ENCODE measurements at places on chromosomes 3 and 15.
A peak's percentile ranks its signal among the peaks of the same experiment; 100 is the strongest.

GRCh38 chr3:17135696-17136095, 250.9 kb downstream of the PLCL2 start:
- no peak for DNase-seq

DNA sequence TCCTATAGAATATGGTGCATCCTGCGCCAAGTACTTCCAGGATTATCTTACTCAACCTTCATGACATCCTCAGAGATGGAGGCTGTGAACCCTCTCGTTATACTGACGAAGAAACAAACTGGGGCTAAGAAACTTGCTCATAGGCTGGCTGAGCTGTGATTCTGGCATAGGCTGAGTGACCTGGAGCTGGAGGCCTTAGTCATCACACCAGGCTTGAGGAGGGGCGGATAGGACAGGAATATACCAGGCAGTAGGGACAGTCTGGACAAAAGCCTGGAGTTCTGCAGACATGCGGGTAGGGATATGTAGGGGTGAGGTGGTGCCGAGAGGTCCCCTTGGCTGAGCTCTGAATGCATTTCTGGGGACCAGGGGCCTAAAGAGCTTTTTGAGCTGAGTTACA, 18.1 kb downstream of the HEMK1 start:
- DNase-seq = no peak

GRCh38 chr15:36373550-36373949, 205.9 kb upstream of the CDIN1 start:
- DNase-seq = no peak

DNA sequence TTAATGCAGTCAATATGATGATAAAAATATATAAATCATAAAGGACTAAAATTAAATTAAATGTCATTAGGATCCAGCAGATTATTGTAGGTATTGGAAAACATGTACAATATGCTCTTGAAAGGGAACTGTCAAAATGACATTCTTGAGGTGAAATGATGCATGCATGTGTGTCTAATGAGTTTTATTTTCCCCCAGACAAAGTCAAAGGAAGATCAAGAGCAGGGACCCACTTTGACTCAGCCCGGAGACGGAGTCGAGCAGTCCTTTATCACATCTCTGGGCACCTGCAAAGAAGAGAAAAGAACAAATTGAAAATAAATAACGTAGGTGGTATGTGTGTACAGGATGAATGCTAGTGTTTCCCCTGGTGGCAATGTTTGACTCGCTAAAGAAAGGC, 194.1 kb downstream of the KCNH8 start:
- DNase-seq = no peak

GRCh38 chr15:78638658-78639314, 2.2 kb downstream of the CHRNB4 start:
- no peak for DNase-seq

DNA sequence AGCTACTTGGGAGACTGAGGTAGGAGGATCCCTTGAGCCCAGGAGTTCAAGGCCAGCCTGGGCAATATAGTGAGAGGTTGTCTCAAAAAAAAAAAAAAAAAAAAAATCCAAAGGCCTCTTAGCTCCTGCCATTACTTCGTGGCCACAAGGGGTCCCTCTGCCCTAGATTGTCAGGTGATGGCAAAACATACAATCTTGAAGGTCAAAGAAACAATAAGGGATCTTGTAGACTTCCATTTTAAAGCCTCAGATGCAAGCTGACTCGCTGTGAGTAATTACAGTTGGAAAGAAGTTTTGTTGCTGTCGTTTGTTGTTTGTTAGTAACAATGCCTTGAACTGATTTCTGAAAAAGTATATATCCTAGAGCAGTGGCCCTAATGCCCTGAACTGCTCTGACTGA, 55.9 kb upstream of the PLCL2 start:
- DNase-seq = no peak

DNA sequence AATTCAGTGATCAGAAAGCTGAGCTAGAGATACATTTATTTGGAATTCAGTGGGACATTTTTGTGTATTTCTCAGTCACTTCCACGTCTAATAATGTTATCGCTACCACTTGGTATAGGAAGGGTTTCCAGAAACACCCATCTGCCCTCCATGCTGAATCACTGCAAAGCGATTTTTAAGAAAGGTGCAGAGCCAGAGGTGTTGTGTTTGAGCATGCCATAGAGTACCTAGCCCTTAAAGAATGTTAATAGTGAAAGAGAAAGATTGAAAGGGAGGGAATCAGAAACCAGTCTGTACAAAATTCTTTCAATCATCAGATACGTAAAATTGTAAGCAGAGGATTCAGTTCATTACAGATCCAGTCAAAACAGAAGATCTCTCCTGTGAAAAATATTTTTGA, 80.1 kb upstream of the ARL6 start:
- no peak for DNase-seq

GRCh38 chr15:43518197-43518761, 871 bp downstream of the MAP1A start:
- no peak for DNase-seq

DNA sequence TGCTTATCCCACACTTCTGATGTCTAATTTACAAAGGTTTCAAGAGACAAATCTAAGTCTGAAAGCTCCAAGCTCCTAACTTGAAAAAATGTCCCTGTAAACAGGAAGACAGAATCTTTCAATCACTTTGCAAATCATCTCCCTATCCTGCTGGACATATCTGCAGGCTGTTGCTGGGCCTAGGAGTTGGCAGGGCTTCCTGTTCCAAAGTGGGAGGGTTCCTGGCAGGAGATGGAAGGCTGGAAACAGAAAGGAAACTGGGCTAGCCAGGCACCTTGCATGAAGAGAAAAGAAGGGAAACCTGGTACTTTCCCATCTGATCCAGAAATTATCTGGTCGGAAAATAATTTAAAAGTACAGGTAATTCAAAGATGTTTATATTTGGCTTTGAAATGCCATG, 227.3 kb upstream of the IL12A start:
- peak; percentile 45 for DNase-seq

DNA sequence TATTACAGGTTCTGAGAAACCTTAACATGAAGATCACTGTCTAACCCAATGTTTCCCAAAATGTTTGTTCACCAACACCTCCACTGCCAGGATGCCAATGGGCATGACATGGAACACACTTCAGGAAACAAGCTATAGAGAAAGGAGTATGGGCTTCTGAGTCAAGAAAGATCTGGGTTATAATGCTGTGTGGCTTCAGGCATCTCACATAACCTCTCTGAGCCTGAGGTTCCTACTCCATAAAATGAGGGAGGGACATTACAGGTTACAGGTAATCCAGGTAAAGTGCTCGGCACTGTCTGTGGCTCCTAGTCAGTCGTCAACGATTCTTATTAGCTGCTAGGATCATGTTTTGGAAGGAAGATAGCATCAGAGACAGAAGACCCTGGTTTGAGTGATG, 126.4 kb upstream of the SMAD3 start:
- DNase-seq = no peak

DNA sequence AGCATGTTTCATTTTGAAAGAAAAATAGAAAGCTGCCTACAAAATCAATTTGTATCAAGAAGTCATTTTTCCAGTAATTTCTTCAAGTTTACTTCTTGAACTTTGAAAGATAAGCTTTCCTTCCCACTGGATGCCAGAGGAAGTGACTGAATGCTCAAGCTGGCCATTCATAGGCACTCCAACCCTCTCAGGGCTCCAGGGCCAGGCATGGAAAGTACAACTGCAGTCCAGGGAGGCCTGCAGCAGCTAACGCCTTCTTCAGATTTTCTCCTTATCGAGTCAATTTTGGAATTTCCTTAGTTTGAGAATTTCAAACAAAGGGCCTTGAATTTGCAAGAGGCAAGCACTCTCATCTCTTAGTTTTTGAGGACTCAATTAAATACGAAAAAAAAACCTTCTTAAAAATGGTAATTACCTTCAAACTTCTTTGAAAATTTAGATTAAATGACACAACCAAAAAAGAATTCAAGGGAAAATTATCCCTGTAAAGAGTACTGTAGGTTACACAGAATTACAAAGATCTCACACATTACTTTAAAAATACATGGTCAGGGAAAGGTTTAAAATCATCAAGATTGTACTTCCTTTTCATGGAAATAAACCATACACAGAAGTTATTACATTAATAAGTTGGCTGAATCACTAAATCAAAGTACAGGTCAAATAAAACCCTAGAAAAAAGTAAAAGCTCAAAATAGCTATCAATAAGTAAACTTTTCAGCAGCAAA, 2.5 kb downstream of the UBP1 start:
- peak; percentile 20 for DNase-seq

DNA sequence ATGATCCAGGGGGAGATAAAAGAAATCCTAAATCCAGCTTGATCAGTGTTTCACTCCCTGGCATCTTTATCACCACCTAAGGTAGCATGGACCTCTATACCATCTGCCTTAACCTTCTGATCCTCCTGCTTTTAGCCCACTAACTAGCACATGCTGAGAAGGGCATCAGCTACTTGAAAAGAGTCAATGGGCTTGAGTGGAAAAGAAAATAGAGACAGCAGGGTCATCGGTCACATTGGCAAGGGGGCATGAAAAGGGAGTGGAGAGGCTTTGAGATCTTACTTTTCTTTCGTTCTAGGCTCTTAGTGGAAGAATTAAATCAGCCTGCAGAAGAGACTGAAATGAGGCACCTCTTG, 239 bp upstream of the ZFYVE19 start:
- no peak for DNase-seq

GRCh38 chr3:38541806-38542205, 45.7 kb downstream of the EXOG start:
- no peak for DNase-seq

DNA sequence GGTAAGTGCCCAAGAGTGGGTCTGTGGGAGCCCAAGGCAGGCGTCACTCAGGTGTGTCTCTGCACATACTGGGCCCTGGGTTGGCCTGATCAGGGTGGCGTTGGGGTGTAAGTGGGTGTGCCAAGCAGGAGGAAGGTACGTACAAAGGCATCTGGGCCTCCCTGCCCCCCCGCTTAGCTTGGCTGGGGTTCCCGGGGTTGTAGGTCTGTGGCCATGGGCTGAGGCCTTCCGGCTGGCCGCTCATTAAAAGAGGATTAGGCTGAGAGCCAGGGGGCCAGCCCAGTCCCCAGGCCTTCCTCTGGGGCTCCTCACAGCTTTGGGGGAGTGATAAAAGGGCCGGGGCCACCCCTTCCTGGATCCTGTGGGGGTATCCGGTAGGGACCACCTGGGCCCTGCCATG, 13.3 kb downstream of the SEMA3F start:
- DNase-seq = peak; percentile 41

GRCh38 chr3:55801676-55802075, 314.6 kb upstream of the WNT5A start:
- no peak for DNase-seq

DNA sequence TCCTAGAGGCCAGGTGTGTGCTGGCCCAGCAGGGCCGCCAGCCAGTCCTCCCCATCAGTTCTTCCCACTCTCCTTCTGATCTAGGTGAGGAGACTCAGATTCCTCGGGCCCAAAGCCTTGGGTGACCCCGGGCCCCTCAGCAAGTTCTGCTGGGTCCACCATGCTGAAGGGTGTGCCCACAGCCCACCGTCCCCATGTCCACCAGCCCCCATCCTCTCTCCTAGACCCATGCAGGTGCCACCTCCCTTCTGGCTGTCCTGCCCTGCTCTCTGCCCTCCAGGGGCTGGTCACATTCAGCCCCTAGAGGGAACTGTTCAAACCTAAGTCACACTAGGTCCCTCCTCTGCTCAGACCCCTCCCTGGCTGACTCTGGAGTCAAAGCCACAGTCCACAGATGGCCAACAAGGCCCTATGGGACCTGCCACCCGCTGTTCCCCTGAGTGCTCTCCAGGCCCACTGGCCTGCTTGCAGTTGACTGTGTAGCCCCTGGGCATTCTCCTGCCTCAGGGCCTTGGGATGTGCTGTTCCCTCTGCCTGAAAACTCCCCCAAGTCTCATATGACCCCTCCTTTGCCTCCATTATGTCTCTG, 878 bp upstream of the TLR9 start:
- DNase-seq = no peak

DNA sequence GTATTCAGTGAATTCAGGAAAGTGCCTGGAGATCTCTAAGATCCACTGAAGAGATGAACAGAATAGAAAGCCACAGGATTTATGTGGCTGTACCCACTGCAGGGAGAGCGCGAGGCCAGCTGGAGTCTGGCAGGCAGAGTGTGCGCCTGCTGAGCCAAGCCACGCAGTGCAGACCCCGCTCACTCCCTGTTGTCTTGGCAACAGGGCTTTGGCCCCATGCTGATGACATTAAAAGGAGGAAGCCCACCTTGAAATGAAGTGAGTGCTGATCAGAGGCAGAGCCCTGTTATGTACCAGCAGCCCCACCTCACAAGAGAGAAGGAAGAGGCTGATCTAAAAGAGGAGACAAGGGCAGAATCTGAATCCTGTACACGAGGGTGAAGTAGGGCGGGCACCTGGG, 36.7 kb downstream of the PXYLP1 start:
- no peak for DNase-seq

DNA sequence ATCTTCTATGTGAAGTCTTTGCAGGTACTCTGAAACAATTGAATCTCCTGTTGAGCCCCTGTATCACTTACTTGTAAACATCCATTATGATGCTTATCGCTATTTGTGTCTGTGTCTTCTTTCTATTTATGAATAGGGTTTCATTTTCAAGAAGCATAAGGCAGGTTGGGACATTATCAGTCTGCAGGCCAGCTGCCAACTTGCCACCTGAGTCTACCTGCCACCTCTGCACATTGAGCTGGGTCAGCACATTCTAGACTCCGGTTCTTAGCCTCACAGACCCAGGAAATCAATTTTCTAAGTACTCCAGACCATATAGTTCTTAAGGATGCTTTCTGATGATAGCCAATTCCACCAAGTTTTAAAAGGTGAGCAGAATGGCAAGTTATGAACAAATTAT, 105.7 kb upstream of the MCTP2 start:
- no peak for DNase-seq

DNA sequence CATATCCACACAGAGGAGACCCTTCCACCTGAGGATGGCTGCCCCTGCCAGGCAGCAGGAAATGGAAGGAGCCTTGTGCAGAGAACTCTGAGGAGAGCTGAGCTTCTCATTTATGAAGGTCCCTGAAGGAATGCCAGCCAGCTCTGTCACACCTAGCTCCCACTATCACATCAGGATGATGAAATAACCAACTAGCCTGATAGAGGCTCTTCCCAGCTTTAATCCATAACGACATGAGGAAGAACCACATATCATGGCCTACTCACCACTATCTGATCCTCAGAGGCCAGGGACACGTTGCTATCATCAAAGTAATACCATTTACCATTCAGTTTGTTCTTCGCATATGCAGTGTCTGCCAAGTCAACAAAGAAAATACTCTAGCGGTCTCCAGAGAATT, 1.5 kb upstream of the C3orf62 start:
- no peak for DNase-seq
